ENCODE measurements at places on chromosomes 5 and 9.

- no peak for DNase-seq
These were observed 17.9 kb upstream of the C5orf47 start for GRCh38 chr5:173970878-173971650.

GRCh38 chr9:100428871-100429654 is 2.1 kb downstream of the MSANTD3 start:
- peak; percentile 99 for DNase-seq

DNA sequence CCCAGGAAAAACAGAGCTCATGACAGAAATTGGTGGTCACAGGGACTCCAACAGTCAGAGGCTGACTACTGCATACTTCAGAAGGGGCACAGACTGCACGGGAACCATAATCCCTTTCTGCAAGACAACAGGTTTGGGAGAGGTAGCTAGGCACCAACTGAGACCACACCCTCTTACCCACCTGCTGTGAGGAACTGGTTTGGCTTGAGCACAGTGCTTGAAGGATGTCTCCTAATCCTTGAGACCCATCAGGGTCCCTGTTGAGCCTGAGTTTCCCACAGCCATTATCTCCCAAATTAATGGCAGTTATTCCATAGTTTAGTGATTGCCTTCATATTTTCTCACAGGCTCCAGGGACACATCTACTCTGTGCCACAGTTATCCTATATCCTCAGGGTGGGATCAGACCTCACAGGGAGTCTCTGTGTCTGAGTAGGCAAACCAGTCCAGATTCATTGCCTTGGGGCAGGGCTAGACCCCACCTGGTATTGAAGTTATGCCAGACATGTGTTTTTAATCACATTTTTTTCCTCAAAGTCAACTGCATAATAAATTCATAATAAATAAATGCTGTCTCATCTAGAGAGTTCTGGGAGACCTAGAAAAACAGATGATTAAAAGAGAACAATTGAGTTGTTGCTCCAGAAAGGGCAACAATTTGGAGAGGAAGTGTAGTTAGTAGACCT is 9.3 kb upstream of the CAST start:
- DNase-seq: peak; percentile 23

- peak; percentile 15 for DNase-seq
These were observed 245.5 kb downstream of the SMARCA2 start for GRCh38 chr9:2260417-2261306.
